Amniotic stem cell (primary cell): ENCODE measurements at places on chromosomes 1 and 21.

DNA sequence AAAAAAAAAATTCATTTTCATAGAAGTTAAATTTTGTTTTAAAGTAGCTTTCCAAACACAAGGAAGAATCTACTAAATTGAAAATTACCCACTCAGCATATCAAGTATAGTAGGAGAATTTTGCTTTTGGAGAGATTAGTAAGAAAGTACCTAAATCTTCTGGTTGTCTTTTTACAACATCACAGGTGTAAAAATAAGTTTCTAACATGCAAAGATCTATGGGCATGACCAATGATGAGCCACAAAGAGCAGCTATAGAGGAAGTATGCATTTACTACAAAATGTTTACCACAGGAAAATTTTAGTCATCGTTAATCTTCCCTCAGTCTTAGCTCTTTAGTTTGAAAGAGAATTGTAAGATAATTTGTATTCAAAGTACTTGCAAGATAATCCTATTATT lies 28.1 kb downstream of the ANGPTL3 start:
- DNase-seq: no peak

DNA sequence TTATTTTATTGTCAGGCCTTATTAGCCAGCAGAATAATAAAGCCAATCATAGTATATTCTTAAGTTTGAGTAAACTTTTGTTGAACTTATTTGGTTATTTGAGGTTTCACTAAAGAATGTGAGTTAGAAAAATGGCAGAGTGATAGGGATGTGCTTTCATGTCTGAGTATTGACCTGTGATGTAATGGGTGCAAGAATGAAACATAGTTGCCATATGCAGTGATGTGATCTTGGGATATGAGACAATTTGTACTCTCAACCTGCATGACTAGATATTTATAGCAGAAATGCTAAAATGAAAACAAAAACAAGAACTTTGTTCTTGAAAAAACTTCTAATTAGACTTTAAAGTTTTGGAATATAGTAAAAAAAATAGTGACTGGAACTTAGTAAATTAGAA lies 97.9 kb downstream of the DISP1 start:
- no peak for DNase-seq

DNA sequence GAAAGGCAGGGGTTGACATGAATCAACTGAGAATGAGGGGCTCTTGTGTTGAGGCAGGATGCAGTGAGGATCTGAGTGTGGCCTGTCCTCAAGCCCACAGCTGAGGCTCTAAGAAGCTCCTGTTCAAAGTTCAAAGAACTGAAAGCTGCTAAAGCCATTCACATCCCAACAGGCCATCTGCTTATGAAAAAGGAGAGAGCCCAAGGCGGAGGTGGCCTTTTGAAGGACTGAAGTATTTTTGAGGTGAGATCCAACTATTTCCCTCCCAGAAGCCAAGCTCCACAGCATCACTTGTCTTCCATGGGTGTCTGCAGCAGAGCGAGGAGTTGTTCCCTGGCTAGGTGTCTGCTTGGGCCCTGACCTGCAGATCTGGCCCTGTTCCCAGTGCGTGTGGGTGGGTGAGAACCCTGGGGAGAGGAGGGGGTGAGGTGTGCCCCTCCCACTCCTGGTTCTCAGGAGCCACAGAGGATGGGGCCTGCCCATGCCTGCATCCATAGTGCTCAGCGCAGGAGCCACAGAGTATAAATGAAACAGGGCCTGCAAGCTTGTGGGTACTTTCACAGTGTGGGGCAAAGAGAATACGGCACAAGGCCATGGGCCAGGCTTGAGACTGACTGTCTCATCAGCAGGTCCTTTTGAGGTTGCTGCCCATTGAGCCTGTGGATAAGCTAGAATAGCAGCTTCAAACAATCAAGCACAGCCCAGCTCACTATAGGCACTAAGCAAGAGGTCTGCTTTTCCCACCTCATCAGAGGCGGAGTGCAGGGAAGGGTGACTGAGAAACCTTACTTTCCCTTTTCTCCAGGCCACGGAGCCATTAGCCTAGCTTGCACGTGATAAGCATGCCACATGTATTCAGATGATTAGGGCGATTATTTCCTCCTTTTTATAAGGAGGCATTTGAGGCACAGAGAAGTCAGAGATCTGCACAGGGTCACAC lies 15.7 kb downstream of the REG4 start:
- no peak for DNase-seq

- DNase-seq: no peak
These were observed 60.6 kb downstream of the PTPRC start for GRCh38 chr1:198699167-198700015.

GRCh38 chr1:8412183-8412831 lies 94.4 kb downstream of the SLC45A1 start:
- no peak for DNase-seq

DNA sequence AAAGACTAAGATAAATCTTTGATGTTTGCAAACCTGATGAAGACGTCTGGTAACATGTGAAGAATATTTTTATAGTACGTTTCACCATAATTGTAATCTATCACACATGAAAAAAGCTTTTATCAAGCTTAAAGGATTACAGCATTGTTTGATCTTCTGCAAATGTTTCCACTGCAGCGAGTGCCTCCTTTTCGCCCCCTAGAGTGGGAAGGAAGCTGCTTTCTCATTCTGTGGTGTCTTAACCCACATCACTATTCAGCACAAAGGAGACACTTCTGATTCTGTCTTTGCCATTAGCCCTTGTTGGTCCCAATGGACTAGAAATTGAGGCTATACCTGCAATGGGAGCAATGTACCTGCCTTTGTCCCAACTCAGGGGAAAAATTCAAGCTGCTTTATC lies 46.0 kb upstream of the IL12RB2 start:
- DNase-seq: no peak

GRCh38 chr1:110722807-110723206 lies 48.1 kb upstream of the KCNA3 start:
- no peak for DNase-seq

DNA sequence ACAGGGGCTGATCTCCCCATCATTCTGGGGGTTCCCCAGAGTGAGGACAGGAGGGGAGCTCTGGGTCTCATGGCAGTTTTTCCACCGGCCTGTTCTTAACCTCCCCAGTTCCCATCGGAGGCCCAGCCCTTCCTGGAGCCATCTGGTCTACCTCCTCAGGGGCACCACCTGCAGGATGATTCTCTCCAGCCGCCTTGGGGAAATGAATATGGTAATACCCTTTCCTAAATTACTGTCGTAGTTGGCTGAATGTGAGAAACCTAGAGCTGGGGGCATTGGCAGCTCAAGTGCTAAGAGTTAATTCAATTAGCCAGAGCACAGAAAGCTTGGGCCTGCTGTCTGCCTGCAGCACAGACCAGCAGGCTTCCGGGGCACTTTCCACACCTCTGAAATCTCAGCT lies 64.9 kb downstream of the TAS1R2 start:
- no peak for DNase-seq

DNA sequence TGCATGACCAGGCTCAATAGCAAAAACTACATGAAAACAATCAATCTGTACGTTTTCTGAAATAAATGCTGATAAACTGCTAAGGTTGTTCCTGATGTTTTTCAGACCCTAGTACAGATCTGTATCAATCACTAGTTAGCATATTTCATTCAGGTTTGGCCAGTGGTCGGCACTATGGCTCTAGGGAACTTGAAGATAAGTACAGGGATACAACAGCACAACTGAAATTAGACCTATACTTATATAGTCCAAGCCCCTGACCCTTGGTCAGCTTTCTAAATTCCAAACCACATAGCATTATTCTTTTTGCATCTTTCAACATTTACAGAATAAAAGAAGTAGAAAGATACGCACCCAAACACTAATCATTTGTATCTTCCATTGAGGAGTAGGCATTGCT lies 142.7 kb downstream of the PLPPR4 start:
- DNase-seq: no peak

GRCh38 chr1:244836584-244836983 lies 1.1 kb downstream of the COX20 start:
- DNase-seq: no peak

GRCh38 chr1:167420510-167420909 lies 97.8 kb downstream of the CD247 start:
- DNase-seq: no peak

- DNase-seq: no peak
These were observed 160.9 kb downstream of the PTPRU start for GRCh38 chr1:29397256-29397590.
